ENCODE measurements at places on chromosomes 3 and 15.

DNA sequence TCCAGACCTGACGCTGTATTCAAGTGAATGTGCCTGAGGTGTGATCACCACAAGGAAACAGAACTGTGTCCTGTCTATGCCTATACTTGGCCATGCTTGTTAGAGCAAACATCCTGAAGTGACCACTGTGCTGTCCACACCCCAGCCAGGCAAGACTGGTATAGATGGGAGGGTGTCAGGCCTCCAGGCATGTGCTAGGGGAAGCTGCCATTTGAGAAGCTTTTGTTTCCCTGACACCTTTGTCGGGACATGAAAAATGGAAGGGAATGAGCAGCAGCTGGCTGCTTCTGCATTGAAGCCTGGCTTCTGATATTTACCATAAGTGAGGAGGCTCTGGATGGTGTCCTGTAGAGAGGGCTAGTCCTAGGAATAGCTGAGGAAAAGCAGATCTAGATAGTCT, 106.2 kb downstream of the CPNE4 start:
- no peak for DNase-seq

- DNase-seq: no peak
Observed at GRCh38 chr3:197800379-197800778, 9.3 kb downstream of the LRCH3 start.

GRCh38 chr15:41530363-41530956, 13.6 kb downstream of the RPAP1 start:
- no peak for DNase-seq

GRCh38 chr3:71744738-71745137, 8.9 kb upstream of the GPR27 start:
- no peak for DNase-seq

- DNase-seq: no peak
Observed at GRCh38 chr3:16365491-16366128, 100.6 kb downstream of the OXNAD1 start.

DNA sequence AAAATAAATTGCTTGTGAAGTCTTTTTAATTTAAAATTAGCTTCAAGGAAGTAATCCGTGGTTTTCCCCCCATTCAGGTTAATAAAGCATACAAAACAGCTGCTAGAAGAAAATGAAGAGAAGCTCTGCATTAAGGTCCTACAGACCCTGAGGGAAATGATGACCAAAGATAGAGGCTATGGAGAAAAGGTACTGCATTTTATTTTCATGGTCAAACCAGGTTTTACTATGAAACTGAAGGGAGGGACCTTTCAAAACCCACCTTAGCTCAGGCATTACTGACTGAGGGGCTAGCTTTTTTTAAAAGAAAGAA, 218.5 kb downstream of the ITPR1 start:
- DNase-seq: no peak

DNA sequence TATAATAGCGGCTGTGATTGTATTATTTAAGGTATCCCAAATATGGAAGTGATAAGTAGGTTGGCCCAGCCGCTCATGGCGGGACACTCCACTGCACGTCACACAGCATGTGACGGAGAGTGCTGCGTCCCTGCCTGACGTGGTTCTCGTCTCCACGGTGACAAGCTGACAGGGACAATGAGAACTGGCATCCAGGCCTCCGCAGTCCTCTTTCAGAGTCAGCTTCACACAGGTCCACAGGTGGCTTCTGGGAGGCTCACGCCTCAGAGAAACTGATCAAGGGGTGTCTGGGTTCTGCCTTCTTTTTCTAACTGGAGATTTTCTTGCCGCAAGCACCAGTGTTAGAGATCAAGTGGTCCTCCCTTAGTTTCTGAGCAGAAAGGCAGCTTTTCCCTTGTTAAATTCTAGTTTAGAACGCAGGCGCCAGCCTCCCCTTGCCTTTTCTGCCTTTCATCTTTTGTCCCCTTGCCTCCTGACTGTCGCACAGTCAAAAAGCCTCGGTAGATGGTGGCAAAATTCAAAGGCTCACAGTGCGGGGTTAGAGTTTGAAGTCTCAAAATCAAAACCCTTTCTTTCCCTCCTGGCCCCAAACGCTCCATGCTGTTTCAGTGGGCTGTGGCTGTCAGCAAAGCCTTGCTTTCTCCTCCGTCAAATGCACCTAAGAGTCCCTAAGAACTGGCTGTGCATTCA, 120.9 kb downstream of the ATP10A start:
- no peak for DNase-seq

DNA sequence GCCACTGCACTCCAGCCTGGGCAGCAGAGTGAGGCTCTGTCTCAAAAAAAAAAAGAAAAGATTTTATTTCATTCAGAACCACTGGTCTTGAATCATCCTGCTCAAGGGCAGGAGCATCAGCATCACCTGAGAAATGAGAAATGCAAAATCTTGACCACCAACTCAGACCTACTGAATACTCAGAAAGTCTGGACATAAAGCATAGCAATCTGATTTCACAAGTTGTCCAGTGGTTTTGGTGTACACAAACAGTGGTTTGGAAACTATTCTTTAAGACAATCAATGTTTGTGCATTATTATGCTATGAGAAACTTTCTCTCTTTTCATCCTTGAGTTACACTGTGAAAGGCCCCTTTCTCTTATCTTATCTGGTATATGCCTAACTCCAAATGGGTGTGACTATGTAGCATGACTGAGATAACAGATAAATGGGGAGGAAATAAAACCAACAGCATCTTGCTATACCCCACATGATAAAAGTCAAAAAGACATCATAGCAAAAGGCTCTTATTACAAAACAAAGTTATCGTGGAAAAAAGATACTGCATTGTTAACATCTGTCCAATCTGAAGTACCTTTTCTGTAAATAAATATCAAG, 174.2 kb upstream of the STT3B start:
- no peak for DNase-seq

DNA sequence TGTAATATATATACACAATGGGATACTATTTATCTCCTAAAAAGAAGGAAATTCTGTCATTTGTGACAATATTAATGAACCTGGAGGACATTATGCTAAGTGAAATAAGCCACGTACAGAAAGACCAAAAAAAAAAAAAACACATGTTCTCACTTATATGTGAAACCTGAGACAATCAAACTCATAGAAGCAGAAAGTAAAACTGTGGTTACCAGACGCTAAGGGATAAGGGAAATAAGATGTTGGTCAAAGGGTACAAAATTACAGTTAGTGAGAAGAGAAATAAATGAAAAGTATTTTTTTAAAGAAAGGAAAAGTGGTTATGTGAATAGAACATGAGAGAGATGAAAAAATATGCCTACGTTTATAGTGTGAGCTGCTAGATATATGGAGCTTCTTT, 101.1 kb downstream of the CPNE4 start:
- no peak for DNase-seq

GRCh38 chr3:128524374-128525299, 31.6 kb upstream of the GATA2 start:
- DNase-seq: no peak

GRCh38 chr3:185561958-185562357, 9.6 kb upstream of the LIPH start:
- DNase-seq: no peak

DNA sequence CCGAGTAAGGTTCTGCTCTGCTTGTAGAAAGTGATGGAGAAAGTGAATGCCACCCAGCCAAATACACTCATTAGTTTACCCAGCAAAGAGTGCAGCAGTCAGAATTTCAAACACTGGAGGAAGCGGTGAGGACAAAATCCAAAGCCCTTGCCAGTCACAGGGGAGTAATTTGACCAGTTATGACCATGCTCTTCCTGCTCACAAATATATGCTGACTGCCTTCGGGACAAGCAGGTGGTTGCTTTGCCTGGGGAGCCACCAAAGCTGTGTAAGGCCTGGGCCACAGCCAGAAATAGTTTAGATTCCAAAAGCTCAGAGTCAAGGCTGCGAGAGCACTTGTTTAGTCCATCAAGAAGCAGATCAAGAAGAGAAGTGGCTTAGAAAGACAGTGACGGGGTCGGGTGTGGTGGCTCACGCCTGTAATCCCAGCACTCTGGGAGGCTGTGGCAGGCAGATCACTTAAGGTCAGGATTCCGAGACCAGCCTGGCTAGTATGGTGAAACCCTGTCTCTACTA, 51.0 kb upstream of the ATP13A3 start:
- DNase-seq: peak; percentile 40

DNA sequence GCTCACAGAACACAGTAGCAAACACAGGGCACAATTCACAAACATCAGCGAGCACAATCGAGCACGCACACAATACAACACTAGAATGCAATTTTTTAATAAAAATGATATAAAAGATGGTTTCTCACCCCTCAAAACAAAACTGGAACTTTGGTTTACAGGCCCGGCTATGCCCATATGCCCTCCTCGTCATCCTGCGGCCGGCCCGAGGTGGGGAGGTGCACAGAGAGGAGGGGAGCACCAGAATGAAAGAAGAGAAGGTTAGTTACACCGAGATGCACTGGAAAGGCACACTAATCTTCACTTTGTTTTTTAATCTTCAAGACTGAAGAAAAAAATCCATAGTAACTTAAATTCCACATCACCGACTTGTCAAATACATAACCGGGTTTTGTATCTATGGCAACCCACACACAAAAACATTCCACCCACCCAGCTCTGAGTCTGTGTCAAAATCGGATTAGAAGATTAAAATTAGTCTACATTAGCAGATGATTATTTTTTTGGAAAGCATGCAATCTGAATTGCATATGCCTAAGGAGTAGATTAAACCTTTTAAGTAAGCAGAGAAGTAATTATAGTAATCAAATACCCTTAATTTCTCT, 196.7 kb upstream of the WNT5A start:
- no peak for DNase-seq

DNA sequence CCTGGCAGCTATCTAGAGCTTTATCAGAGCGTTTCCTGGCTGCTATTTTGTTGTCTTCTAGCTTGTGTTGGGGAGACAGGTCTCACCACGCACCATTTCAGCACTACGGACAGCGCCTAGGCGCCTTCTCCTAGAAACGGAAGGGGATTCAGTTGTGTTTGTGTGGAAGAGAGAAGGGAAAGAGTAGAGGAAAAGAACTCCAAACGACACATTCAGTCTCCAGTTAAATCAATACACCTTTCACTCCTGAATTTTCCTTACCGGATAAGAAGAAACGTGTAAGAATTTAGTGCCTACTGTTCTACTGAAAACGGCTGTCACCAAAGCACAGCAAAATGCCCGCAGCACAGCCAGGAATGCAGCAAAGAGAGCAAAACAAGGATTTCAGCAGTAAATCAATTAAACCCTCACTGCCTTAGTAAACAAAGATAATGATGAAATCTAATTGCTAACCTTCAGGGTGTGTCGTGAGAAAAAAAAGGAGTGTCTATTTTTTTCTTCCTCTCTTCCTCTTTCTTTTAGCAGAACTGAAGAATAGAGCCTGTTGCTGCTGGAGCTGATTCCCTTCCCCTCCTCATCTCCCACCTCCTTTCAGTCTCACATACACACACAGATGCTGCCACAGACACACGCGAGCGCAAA, 412 bp upstream of the CTXN2 start:
- peak; percentile 64 for DNase-seq

GRCh38 chr3:73411545-73411944, 213.2 kb downstream of the PDZRN3 start:
- no peak for DNase-seq

GRCh38 chr3:162141272-162141791, 644.7 kb downstream of the OTOL1 start:
- peak; percentile 22 for DNase-seq

GRCh38 chr3:141773676-141774075, 10.5 kb downstream of the GRK7 start:
- DNase-seq: no peak

- peak; percentile 79 for DNase-seq
Observed at GRCh38 chr3:146550743-146551510, 6.5 kb upstream of the PLSCR1 start.

GRCh38 chr15:83582381-83582780, 71.5 kb upstream of the ADAMTSL3 start:
- DNase-seq: no peak

GRCh38 chr3:67635257-67635656, 19.2 kb downstream of the SUCLG2 start:
- peak; percentile 51 for DNase-seq

GRCh38 chr3:22265403-22265802, 514.4 kb upstream of the ZNF385D start:
- DNase-seq: no peak

DNA sequence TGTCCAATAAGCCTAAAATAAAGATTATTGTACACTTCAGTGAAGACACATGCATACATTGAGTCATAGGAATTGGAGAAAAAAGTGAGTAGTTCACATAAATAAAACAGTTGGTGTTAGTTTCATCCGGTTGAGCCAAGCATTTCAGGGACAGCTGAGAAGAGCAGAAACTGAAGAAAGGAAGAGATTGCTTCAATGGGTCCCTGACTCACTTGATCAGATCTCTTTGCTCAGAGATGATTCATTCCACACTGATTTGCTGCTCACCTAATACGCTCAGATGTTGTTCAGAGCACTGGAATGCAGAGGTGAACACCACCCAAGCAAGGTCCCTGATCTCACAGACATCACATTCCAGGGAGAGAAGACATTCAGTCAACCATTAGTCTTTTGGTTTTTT, 93.7 kb downstream of the RAD18 start:
- DNase-seq: peak; percentile 91
